NAMALWA (cell line): ENCODE measurements at places on chromosomes 12 and 14.

DNA sequence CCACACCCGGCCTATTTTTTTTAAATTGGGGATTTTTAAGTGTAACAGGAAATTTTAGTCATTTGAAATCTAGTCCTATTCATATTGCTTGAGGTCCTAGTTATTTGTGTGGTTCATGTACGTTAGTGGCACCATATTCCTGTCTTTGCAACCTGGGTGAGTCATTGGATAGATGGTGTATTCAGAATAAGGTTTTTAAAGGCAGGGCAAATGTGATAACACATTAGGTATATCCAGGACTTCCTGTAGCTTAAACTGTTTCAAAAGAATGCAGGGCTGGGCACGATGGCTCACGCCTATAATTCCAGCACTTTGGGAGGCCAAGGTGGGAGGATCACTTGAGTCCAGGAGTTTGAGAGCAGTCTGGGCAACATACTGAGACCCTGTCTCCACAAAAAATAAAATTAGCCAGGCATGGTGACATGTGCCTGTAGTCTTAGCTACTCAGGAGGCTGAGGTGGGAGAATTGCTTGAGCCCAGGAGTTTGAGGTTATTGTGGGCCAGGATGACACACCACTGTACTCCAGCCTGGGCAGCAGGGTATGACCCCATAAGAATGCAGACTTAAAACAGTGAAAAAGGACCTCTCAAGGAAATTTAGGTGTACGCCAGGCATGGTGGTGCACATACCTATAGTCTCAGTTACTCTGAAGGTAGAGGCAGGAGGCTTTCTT, 8.1 kb downstream of the ATP6V0A2 start:
- DNase-seq = no peak

DNA sequence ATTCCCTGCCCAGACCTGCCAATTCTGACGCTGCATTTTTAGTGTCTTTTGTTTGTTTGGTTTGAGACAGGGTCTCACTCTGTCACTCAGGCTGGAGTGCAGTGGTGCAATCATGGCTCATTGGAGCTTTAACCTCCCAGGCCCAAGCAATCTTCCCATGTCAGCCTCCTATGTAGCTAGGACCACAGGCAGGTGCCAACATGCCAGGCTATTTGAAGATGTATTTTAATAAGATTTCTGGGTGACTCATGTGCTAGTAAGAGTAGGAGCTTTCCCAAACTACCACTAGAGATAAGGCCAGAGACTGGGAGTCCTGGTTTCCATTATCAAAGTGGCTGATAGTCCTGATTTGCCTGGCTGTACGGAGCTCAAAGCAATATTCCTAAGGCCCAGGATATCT, 693.3 kb downstream of the MED13L start:
- DNase-seq = no peak

DNA sequence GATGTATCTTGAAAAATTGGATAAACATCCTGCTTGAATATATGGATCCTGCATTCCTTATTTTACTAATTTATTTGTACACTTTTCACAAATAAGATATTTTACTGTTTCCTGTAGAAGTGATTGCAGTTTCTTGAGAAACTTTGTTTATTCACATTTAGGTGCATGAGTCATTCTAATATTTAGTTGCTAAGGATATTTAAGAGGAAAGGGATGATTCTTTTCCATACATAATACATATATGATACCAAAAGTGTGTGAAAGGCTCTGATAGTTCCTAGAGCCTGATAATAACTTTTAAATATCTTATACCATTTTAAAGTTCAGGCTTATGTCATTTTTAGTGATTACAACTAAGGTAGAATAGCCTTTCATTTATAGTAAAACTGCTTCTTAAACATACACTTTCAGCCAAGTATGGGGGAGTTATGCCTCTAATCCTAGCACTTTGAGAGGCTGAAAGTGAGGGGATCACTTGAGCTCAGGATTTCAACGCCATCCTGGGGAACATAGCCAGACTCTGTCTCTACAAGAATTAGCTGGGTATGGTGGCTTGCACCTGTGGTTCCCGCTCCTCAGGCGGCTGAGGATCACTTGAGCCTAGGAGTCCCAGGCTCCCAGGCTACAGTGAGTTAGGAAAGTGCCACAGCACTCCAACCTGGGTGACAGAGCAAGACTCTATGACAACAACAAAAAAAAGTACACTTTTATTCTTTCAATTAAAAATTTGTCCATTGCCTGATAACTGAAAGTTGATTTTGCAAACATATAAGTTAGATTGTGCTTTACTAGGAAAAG, 262.6 kb upstream of the LRIG3 start:
- DNase-seq = no peak

GRCh38 chr12:14902465-14902864, 16.8 kb upstream of the MGP start:
- DNase-seq = no peak

- no peak for DNase-seq
These were observed 32.2 kb upstream of the BHLHE41 start for GRCh38 chr12:26157001-26157400.

- DNase-seq = no peak
These were observed 36.4 kb downstream of the TMTC2 start for GRCh38 chr12:82723093-82723492.

GRCh38 chr12:105102673-105103072, 4.9 kb upstream of the WASHC4 start:
- DNase-seq = no peak

GRCh38 chr14:86243158-86243557, 713.2 kb downstream of the FLRT2 start:
- DNase-seq = peak; percentile 59

- peak; percentile 41 for DNase-seq
These were observed at the start of gene CCDC175 for GRCh38 chr14:59576332-59577294. CCDC175 (minus strand) TSS chr14:59576812; CDS start chr14:59576775, 37 bp downstream.

GRCh38 chr14:54535646-54536045, 25.9 kb downstream of the CGRRF1 start:
- no peak for DNase-seq

GRCh38 chr14:68922201-68922621, 56.9 kb downstream of the ACTN1 start:
- no peak for DNase-seq

- DNase-seq = no peak
These were observed 49.2 kb downstream of the TESPA1 start for GRCh38 chr12:54935235-54935951.

DNA sequence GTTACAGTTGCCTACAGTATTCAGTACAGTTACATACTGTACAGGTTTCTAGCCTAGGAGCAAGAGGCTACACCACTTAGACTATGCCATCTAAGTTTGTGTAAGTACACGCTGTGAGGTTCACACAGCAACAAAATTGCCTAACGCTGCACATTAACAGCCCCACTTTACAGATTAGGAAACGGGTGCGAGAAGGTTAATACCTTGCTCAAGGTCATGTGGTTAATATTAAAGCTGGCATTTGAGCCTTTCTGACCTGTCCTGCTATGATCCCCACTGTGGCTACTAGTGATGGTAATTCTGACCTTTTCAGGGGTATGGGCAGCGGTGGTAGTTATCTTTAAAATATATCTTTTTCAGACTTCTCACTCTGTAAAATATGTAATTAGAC, 20.9 kb downstream of the ACVR1B start:
- no peak for DNase-seq
